ENCODE measurements at places on chromosomes 2 and 18.

DNA sequence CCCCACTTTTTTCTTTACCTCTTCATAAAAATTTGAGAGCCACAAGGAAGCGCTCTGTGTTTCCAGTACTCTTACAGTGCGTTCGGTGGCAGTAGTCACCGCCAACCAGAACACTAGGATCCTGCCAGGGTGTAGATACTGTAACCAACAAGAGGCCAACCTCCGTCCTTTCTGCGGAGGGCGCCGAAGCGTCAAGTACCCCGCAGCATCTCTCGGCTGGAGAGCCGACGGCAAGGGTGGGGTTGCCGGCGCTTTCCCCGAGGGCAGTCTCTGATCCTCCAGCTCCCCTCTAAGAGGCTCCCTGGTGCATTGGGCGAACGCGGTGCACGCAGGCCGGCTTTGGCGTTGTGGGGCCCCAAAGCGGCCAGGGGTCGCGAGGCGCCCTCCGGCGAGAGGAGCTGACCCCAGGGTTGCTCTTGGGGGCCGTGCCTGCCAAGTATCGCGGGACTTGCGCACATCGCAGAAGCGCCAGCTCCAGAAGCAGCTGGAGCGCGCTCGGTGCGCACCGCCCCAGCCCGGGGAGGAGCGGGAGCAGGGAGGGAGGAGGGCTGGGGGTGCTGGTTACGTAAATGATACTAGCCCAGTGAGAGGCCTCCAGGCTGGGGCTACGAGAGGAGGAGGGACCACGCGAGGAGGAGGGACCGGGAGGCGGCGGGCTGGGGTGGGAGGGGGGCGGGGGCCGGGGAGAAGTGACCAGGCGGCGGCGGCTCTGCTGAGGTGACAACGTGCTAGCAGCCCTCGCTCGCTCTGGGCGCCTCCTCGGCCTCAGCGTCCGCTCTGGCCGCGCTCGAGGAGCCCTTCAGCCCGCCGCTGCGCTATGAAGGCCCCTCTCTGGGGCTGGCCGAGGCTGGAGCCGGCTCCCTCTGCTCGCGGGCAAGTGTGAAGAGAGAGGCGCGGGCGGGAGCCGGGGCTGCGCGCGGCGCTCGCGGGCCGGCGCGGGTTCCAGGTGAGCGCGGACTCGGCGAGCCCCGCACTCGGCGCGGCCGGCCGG, at the start of gene GALNT13:
GALNT13 (plus strand) TSS at position 692 of the 991 bp plus-strand sequence.
- no peak for DNase-seq

GRCh38 chr2:907706-908105, 42.9 kb upstream of the SNTG2 start:
- DNase-seq = no peak

- DNase-seq = no peak
These were observed 64.4 kb downstream of the AOX1 start for GRCh38 chr2:200650195-200650594.

DNA sequence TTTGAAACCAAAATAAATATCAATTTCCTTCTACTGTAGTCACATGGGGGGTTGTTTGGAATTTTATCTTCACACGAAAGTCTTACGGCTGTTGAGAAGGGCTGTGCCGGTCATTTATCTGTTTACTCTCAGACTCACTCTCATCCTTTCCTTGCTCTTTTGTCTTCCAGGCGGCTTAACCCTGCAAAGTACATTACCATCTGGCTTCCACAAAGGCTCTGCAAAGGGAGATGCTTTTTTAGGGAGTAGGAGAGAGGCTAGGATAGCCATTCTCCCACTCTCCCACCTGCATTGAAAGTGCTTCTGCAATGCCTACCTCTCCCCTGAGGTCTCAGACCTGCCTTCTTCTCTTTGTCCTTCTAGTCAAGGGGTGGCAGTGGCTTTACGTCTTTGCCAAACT, 247.6 kb downstream of the MEIS1 start:
- DNase-seq = no peak

DNA sequence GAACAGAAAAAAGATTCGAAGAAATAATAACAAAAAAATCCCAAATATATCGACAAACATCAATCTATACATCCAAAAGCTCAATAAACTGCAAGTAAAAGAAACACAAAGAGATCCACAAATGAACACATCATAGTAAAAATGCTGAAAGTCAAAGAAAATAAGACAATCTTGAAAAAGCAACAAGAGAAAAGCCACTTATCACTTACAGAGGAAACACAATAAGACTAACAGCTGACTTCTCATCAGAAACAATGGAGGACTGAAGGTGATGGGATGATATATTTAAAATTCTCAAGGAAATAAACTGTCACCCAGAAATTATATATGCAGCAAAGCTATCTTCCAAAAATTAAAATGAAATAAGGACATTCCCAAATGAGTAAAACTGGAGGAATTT, 140.3 kb downstream of the NDUFA10 start:
- no peak for DNase-seq

DNA sequence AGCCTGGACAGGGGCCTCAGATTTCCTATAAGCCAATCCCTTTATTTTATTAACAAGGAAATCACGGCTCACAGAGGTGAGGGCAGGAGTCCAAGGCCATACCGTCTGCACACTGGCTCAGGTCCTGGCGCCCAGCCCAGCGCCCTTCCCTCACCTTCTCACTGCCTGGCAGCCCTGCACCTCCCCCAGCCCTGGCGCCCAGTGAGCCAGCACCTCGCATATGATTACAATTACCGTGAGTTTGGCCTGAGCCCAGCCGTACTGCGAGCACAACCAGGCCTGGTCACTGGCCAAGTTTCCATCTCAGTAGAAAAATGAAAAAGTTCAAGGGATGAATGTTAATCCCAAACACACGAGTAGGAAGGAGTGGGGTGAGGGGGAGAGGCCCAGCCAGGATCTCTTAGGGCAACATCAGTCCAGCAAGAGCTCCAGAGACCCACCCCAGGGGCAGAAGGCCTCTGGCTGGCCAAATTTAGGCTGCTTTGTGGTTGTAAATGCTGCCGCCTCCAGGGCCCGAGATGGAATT, 68.4 kb downstream of the MCFD2 start:
- no peak for DNase-seq

GRCh38 chr2:63522950-63523349, 65.3 kb downstream of the WDPCP start:
- no peak for DNase-seq

DNA sequence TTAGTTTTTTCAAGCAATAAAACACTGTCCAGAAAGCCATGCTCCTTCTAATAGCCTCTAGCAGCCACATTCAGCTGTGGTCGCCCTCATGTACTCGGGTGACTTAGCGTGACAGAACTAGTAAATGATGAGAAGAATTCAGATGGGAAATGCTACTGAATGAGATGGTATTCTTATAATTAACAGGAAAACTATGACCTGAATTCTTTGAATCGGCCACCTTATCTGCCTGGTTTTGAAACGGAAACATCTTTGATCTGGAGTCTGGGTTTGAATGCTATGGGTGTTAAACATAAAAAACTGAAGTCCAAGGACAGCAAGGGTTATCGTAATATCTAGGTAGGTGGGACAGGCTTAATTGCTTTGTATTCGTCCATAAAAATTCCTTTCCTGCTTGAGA, 138.8 kb upstream of the DNMT3A start:
- no peak for DNase-seq

GRCh38 chr2:176534798-176535466, 265.7 kb downstream of the MTX2 start:
- DNase-seq = no peak

- no peak for DNase-seq
These were observed 490.5 kb downstream of the TNS1 start for GRCh38 chr2:217512259-217512658.
